ENCODE measurements at places on chromosomes 1 and 21.
A peak's percentile ranks its signal among the peaks of the same experiment; 100 is the strongest.

- DNase-seq = no peak
Observed at GRCh38 chr1:167232801-167233200, 12.1 kb downstream of the POU2F1 start.

- no peak for DNase-seq
Observed at GRCh38 chr21:42669041-42669440, 15.6 kb downstream of the PDE9A start.

- no peak for DNase-seq
Observed at GRCh38 chr1:57265104-57265503, 158.8 kb downstream of the DAB1 start.

- DNase-seq = no peak
Observed at GRCh38 chr1:164591858-164592257, 32.9 kb downstream of the PBX1 start.

GRCh38 chr1:9449976-9450696 is 89.1 kb upstream of the SLC25A33 start:
- DNase-seq = no peak

DNA sequence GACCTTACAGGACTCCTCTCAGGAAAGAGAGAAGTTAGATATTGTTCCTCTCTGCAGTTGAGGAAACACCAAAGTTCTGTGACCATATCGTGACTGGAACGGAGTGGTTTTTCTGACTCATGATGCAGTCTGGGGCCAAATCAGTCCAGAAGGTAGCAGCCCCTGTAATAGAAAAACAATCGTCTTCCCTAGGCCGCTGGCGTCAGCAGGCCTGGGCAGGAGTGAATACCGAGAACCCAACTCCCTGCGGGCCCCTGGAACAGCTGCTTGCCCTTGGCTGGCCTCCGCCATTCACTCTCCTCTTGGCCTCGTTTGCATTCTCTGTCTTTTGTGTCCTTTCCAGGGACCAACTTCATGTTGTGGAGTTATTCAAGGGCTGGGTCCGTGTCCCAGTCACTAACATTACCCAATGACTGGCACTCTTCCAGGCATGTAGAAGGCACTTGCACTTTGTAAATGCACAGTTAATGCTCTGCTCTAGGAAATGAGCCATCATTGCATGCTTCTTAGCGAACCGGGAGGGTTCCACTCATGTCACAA is 10.9 kb upstream of the CD101 start:
- no peak for DNase-seq

- DNase-seq = no peak
Observed at GRCh38 chr1:216005916-216006315, 417.3 kb downstream of the USH2A start.

GRCh38 chr21:34203851-34204420 is 130.6 kb downstream of the MRPS6 start:
- no peak for DNase-seq

GRCh38 chr1:48676822-48677221 is 99.9 kb downstream of the BEND5 start:
- DNase-seq = no peak

GRCh38 chr1:44610527-44611148 is 63.6 kb downstream of the TMEM53 start:
- DNase-seq = no peak

- no peak for DNase-seq
Observed at GRCh38 chr1:167425482-167425881, 92.8 kb downstream of the CD247 start.

- no peak for DNase-seq
Observed at GRCh38 chr1:1225238-1225845, 6.5 kb downstream of the SDF4 start.

- no peak for DNase-seq
Observed at GRCh38 chr1:244161236-244161510, 110.1 kb downstream of the ZBTB18 start.

DNA sequence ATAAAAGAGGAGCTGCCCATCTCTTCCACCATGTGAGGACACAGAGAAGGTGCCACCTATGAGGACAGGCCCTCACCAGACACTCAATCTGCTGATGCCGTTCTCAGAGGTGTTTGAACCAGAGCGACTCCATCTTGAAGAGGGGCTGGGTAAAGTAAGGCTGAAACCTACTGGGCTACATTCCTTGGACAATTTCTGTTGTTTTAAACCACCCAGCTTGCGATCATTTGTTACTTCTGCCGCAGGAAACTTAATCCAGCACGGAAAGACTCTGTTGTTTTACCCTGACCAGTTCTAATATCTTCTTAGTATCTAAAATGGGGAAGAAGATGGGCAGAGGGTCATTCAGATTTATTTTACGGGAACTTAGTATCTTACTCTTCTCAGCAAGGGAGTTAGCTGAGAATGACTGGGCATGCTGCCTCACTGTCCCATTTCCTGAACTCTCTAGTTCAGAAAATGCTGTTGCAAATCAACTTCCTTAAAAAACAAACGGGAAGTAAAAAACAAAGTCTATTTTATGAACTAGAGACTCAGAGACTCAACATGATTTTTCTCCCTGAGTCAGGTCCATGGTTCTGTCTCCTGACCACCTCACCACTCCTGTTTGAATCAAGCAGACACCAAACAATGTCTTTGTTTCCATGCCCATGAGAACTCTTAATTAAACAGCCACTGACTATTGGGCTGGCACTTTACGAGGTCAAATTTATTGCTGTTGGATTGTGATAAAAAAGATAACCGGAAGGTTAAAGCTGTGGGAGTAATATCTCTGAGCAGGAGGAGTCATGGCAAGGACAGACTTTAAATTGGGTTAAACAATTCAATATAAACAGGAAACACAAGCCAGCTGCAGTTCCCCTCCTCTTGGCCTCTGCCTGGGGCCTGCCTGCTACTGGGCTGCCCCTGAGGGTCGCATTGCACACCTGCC is 23.8 kb upstream of the IFNAR1 start:
- no peak for DNase-seq

DNA sequence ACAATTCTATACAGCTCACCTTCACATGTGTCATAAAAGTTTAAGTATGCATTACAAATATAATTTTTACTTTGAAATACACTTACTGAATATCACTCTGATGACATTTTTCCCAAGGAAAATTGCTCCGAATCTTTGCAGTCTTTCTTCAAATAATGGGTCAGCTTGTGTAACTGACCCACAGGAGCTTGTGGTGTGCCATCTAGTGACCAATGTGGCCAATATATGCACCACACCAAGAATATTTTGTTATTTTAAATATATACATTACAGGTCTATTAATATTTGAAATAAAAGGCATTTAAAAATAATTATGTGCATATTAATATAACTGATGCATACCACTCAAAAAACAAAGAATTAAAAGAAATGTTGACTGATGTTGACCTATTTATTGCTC is 271.4 kb downstream of the TBX15 start:
- DNase-seq = no peak

DNA sequence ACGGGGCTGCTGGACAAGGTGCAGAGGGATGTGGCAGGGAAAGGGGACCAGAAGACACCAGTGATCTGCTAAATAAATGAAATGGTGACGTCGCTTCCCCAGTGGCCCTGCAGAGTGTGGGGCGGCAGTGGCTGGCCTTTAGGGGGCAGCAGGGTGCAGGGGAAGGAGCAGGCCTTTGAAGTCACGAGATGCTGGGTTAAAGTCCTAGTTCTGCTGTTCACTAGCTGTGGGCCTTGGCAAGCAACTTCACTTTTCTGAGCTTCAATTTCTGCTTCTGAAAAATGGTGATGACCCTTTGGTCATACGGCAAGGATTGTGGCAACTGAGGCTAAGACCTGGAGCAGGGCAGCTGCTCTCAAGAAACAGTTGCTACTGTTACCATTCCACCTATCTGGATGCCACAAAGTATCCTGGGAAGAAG is 9.2 kb upstream of the GALE start:
- peak; percentile 79 for DNase-seq

DNA sequence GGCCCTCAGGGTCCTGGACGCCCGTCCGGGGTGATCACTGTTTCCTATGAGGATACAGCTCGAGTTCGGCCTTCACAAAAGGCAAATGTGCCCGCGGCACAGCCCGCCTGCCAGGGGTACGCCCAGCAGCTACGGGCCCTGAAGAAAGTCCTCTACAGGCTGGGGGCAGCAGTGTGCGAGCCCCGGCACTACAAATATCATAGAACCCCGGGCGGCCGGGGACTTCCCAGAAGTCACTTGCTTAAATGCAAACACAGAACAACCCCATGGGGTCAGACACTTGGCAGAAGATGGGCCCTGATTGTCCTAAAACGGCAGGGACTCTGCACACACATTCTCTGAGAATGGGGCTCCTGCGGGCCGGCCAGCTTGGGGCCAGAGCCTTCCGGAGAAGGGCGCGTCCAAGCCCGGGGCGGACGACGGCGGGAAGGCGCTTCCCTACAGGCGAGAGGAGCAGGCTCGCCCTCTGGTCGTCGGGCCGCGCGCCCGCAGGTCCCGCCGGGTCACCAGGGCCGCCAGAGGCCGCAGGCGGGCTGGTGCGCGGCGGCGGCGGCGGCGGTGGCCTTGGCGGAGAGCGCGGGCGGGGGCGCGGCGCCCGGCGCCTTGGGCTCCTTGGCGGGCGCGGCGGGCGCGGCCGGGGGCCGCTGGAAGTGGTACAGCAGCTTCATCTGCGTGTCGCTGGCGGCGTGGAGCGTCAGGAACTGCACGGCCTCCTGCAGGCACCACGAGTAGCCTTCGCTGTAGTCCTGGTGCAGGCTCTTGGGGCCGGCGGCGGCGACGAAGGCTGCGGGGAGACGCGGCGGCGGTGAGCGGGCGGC is 888 bp downstream of the HES5 start:
- DNase-seq = no peak

- no peak for DNase-seq
Observed at GRCh38 chr21:44982558-44983250, 42.9 kb downstream of the SLX9 start.

- DNase-seq = no peak
Observed at GRCh38 chr1:92192246-92192645, 25.5 kb upstream of the C1orf146 start.

GRCh38 chr1:85280636-85281035 is 4.2 kb upstream of the BCL10 start:
- DNase-seq = no peak

- DNase-seq = no peak
Observed at GRCh38 chr1:108758796-108759195, 12.3 kb downstream of the STXBP3 start.

GRCh38 chr21:33067043-33067442 is 2.9 kb upstream of the OLIG1 start:
- no peak for DNase-seq

GRCh38 chr1:165876121-165876520 is 48.7 kb downstream of the UCK2 start:
- DNase-seq = no peak

- no peak for DNase-seq
Observed at GRCh38 chr1:84876353-84876752, 16.7 kb downstream of the LPAR3 start.

GRCh38 chr1:20164694-20165202 is 21.1 kb upstream of the UBXN10 start:
- no peak for DNase-seq

DNA sequence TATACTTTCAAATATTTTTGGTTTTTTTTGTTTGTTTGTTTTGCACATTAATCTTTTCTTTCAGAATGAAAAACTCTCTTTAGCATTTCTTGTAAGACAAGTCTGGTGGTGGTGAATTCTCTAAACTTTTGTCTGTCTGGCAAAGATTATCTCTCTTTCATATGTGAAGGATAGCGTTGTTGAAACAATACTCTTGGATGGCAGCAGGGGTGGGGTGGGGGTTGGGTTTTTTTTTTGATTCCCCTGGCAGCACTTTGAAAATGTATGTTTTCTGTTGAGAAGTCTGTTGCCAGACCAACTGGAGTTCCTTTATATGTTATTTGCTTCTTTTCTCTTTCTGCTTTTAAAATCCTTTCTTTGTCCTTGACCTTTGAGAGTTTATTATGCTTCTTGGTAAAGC is 160.2 kb downstream of the VAV3 start:
- no peak for DNase-seq

GRCh38 chr1:177278626-177279390 is 108.0 kb downstream of the BRINP2 start:
- no peak for DNase-seq

- DNase-seq = no peak
Observed at GRCh38 chr1:72643142-72643541, 360.8 kb upstream of the NEGR1 start.

GRCh38 chr1:233631810-233632405 is 18.0 kb downstream of the KCNK1 start:
- no peak for DNase-seq

GRCh38 chr1:205375835-205376545 is 19.3 kb upstream of the KLHDC8A start:
- DNase-seq = peak; percentile 31

DNA sequence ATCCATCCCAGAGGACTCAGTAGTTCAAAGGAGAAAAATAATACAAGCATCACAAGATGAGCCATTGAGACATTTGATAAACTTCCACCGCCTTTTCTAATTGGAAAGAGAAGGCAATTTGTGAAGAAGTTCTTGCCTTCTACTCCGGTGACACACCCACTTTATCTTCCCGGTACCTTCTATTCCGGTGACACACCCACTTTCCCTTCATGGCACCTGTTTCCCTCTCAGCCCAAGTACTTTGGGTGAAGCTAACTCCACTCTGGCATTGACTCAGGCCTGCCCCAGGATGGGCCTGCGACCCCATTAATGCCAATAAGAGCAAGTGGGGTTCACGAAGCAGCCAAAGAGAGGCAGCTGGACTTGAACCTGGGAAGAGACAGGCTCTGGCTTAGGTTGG is 38.2 kb downstream of the CLDN14 start:
- DNase-seq = no peak

- DNase-seq = no peak
Observed at GRCh38 chr1:184803180-184803492, 48.5 kb upstream of the EDEM3 start.

DNA sequence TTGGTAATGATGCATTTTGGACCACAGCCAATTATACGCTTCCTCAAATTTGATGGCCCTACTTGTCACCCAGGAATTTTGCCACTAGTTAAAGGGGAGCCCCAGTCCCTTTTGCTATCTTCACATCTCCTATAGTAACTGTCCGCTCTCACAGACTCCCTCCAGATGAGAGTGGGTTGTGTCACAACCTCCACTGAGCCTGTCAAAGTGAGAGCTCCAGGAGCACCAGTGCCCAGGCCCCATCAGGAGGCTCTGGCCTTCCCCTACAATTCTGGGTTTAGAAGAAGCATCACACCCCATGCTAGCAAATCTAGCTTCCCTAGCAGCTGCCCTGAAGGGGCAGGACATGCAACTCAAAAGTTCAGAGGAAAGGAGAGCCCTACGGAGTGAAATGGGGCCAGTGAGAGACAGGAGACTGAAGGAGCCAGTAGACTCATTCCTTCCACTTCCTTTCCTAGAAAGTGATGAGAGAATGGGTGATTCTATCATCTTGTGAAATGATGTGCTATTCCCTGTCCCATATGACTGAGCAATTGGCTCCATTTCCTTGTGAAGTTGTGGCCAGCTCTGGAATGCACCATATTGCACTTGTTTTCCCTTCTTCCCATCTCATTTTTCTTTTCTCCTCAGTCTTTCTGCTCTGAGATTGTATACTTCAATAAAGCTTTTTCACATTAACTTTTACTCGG is 541.3 kb downstream of the DPYD start:
- no peak for DNase-seq

DNA sequence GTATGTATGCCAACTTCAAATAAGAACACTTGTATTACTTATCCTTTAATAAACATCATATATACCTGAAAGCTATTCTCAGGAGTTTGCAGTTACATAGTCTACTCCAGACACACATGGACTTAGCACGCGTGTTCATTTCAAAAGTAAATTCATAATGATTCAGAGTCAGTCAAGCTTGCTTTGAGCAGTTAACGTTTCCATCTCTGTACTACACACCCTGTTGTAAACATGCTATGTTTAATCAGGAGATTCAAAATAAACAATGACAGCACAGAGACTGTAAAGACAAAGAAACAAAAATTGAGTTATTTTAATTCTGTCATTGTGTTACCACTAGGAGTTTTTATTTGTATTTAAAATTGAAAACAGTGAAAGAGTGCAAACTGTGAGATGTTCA is 119.6 kb downstream of the NRIP1 start:
- DNase-seq = no peak
